ENCODE measurements at places on chromosomes 2 and 18.

- no peak for DNase-seq
Measured at GRCh38 chr2:101614127-101614759, 83.3 kb upstream of the MAP4K4 start.

DNA sequence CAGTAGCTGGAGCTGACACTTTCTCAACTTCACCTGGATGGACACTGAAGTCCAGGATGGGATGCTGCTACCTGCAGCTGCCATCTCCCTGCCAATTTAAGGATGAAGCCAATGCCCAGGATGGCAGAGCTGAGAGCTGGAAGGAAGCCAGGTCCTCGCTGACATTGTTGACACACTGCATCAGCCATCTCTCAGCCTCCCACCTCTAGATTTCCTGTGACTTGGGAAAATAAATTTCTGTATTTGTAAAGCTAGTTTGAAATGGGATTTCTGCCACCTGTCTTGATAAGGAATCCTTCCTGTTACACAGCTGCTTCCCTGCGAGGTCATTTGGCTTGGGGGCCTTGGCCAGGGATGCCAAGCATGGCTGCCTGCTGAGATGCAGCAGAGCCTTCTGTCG lies 43.5 kb downstream of the KCTD1 start:
- DNase-seq = peak; percentile 49

- peak; percentile 35 for DNase-seq
Measured at GRCh38 chr18:79380816-79381806, 14.6 kb upstream of the NFATC1 start.

- no peak for DNase-seq
Measured at GRCh38 chr18:42931491-42931890, 184.0 kb downstream of the RIT2 start.

- no peak for DNase-seq
Measured at GRCh38 chr18:59818769-59819168, 81.0 kb upstream of the PMAIP1 start.

All from NCI-H1092 (cell line).